Stimulated activated CD4-positive, alpha-beta T cell treated with anti-CD3 and anti-CD28 coated beads, Interleukin-2, amount 100 ng/mL, for 48 hours (primary cell): ENCODE measurements at places on chromosomes 11 and 22.
A peak's percentile ranks its signal among the peaks of the same experiment; 100 is the strongest.

DNA sequence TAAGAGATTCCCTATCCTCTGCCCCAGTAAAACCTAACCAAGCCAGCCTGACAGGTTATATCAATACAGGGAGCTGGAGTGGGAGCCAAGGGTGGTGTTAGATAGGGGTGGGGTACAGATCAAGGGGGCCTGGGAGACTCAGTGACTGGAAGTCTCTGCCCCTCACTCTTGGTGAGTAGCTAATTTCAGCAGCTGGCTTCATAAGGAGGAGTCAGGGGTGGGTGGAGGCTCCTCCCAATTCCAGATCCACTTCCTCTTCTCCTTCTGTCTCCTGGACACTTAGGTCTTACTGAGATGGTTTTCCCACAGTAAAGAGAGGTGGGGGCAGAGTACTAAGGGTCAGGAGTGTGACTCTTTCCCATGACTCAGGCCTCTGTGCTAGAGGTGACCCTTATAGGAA is 1.1 kb upstream of the VSIG2 start:
- DNase-seq, result no peak

DNA sequence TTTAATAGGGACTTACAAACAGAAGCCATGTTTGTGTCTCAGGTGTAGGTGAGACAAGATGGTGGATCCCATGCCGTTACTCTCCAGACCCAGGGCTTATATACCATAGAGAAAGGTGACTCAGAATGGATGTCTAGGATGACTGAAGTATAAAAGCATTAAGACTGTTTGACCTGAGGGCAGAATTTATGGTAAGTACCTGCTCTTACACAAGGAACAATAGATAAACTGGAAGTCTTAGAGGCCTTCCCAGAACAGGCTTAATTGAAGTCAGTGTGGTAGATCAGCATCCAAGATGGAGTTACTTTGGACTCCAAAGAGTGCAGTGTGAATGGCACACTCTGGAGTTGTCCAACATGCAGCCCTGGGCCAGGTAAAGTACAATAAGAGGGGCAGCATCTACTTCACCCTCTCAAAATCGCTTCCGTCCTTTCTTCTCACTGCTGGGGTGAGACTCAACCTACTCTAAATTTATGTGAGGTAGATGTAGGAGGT is 387.0 kb upstream of the DDI1 start:
- DNase-seq, result no peak

GRCh38 chr11:129911298-129911697 is 15.9 kb upstream of the NFRKB start:
- DNase-seq, result no peak

GRCh38 chr11:5596607-5597201 is at the start of gene TRIM6:
TSS of gene TRIM6 (plus strand) at chr11:5596637. CDS start at chr11:5596898, 261 bp downstream.
- no peak for DNase-seq

DNA sequence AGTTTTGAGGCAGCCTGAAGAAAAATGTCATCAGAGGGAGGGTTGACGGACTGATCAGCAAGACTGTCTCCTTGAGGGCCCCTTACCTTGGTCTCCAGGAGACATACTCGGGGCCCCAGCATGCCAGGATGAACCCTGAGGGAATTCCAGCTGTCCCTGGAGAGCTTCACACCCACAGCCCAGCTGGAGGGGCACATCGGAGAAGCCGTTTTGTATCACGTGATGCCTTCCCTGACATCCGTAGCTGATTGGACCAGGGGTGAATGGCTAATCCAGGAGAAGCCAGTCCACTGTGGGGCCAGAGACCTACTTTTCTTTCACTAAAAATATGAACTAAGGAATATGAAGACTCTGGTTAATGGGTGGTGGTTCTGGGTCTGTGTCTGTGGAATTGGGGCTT is 86.0 kb upstream of the TP53I11 start:
- DNase-seq, result no peak

- DNase-seq, result peak; percentile 7
Measured at GRCh38 chr22:25564979-25565677, 653 bp downstream of the GRK3 start.

- DNase-seq, result no peak
Measured at GRCh38 chr22:29103121-29103520, 30.3 kb downstream of the KREMEN1 start.

DNA sequence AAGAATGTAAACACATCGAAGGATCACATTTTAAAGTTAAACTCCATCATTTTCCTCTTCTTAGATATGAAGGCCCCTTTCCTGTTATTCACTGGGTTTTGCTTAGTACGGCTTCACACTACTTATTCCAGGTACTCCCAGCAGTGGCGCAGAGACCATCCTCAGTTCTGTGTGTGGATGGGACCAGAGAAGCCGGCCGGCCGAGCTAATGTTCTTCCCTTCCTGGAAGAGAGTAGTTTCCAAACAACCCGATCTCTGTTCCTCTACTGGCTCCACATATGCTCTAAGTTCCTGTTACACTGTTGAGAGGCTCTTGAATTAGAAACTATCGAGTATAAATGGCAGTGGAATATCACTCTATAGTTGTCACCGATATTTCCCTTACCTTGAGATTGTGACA is 684 bp upstream of the NFRKB start:
- DNase-seq, result no peak

- no peak for DNase-seq
Measured at GRCh38 chr11:40080434-40080833, 1379.0 kb downstream of the LRRC4C start.

DNA sequence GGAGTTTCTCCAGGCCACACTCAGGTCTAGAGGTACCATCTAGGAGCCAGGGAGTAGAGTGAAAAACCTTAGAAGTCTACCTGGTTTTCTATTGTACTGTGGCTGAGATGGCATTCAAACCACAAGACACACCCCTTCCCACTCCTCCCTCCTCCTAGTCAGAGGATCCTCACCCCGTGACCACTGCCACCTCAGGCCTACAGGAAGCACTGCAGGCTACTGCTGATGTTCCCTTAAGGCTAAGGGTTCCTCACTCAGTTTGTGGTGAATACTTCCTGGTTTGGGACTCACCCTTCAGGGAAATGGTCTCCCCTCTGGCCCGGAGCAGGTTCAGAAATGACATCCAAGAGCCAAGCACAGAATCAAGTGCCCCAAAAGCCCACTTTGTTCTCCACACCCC is 1293.9 kb downstream of the JRKL start:
- DNase-seq, result no peak

GRCh38 chr11:17552392-17553248 is 5.6 kb downstream of the OTOG start:
- DNase-seq, result no peak

GRCh38 chr11:117691218-117691514 is 105.8 kb downstream of the DSCAML1 start:
- DNase-seq, result no peak

DNA sequence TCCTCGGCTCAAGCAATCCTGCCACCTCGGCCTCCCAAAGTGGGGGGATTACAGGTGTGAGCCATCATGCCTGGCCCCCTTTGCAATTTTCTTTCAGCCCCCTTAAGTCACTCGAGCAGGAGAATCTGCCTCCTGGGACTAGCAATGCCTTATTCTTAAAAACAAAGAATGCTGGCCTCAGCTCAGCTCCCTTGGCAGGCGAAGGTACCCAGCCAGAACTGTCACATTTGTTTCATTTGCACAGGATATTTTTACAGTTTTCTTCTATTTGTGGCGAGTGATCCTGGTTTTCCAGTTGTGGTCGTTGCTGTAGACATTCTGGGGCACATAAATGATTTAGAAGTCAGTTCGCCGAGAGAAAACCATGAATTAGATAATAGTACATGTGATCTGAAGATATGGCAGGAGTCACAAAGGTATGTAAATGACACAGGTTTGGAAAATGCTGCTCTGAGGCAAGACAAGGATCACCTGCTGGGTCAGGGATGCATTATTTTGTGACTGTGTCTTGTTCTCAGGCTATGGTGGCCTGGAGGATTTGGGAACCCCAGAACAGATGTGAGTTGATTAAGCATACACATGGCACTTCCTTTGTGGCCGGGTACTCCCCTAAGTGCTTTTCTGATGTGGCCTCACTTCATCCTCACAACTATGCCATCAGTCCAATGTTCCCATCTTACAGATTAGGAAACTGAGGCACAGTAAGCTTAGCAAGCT is 51.2 kb upstream of the SLC22A12 start:
- DNase-seq, result no peak

GRCh38 chr11:19939415-19939929 is 220.8 kb downstream of the DBX1 start:
- DNase-seq, result no peak

DNA sequence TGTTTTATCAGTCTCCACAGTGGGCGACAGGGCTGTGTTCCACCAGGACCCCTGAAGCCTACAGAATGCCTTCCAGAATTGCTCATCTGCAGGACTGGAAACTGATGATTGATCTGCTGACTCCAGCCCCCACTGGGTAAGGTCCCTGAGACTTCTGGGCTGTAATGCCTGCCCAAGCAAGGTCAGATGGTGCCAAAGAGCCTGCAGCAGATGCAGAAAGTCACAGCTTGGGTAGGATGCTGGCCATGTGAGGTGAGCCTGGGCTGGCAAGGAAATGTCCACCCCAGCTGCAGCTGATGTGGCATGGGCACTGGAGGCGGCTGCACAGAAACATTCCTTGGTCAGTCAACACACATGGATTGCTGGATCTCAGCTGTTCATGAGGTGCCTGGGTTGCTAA is 30.9 kb downstream of the LRRC32 start:
- DNase-seq, result no peak

GRCh38 chr11:76820184-76820566 is 37.0 kb downstream of the TSKU start:
- no peak for DNase-seq

GRCh38 chr22:46213052-46213451 is 37.0 kb downstream of the CDPF1 start:
- no peak for DNase-seq

DNA sequence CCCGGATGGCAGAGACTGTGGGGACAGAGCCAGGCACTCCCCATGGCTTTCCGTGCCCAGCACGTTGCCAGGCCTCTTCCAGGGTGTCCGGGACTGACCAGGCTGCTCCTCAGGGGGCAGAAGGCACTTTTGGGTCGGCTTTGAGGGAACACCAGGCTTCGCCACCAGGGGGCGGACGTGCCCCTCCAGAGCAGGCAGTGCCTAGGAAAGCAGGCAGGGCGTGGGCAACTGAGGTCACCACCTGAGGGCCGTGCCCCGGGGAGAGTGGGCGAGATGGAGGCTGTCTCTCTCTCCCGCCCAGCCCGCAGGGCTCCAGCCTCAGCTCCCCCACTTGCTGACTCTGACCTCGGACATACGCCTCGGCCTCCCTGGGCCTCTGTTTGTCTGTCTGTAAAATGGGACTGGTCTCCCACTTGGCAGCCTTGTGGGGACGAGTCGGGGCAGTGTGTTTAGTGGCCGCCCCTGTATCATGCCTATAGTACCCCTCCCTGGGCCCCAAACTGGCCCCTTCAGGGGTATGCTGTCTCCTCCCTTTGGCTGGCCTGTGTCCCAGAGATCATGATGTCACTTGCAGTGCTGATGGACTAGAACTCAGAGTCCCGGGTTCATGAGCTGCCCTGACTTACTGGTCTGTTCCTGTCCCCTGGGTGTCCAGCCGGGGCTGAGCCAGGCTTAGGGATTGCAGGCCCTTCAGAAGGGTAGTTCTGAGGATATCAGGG is 4.4 kb upstream of the PRR5 start:
- peak; percentile 89 for DNase-seq

DNA sequence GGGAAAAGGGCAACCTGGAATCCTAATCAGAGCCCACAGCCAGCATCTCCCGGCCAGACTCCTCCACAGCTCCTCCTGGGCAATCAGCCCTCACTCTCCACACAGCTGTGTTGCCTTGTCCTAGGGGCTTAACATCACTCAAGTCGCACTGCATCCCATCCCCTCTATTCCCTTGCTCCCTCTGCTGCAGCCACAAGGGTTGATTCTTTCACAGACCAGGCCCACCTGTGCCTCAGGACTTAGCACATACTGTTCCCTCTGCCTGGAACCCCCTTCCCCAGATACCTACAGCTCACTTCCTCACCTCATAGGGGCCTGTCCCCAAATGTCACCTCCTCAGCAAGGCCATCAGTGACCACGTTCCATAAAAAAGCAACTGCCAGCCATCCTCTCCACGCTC is 18.4 kb downstream of the SPATA19 start:
- no peak for DNase-seq

- DNase-seq, result no peak
Measured at GRCh38 chr22:37180531-37181231, 7.4 kb downstream of the C1QTNF6 start.

DNA sequence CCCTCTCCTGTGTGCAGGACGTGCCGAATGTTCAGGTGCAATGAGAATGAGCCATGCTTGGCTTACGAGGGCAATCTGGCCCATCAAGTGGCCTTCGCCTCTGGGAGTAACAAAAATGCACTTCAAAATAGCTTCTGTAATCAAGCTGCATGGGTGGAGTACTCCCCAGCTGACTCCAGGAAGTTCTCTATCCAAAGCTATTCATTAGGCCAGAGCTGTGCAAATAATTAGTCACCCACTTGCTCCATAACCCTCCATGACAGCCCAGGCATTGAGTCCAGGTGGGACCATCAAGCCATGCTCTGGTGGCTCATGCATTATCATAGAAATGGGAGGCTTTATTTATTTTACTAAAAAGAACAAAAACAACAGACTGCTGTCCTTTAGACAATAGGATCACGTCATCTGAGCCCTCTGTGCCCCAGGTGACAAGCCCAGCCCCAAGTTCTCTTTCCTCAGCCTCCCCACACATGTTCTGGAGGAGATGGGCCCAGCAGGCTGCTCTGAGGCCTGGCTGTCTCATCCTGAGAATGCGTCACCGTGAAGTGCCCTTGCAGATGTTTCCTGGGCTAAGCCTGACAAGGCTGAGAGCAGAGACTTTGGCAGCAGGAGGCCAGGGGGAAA is 244.7 kb downstream of the ETS1 start:
- DNase-seq, result no peak

GRCh38 chr11:16745950-16746605 is 7.6 kb downstream of the C11orf58 start:
- no peak for DNase-seq

DNA sequence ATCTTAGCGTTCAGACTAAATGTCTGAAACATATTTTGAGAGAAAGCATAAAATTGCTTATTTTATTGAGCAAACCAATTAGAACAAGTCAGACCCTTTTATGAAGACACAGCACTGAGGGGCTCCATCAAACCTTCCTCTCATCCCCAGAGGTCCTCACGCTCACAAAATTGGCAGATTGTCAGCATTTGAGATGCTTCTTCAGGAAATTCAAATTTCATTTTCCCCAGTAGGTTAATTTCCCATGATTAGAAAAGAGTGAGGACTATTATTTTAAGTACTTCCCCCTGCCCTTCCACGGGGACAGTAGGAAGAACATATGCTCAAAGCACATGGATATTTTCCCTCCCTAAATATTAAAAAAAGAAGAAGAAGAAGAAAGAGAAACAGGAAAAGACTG is 851.8 kb downstream of the BRD1 start:
- no peak for DNase-seq

DNA sequence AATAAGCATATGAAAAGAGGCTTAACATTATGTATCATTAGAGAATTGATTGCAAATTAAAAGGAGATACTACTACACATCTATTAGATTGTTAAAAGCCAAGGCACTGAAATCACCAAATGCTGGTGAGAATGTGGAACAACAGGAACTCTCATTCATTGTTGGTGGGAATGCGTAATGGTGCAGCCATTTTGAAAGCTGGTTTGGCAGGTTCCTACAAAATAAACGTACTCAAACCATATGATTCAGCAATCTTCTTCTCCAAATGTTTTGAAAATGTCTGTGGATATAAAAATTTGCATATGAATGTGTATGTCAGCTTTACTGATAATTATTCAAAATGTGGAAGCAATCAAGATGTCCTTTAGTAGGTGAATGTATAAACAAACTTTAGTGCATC is 176.4 kb upstream of the PLET1 start:
- no peak for DNase-seq

GRCh38 chr22:41280065-41280464 is 5.9 kb downstream of the RANGAP1 start:
- DNase-seq, result no peak
